Renal pelvis (tissue), 12 donors: ENCODE measurements at places on chromosomes 4 and X.
A peak's percentile ranks its signal among the peaks of the same experiment; 100 is the strongest.

- DNase-seq, result no peak
Measured at GRCh38 chr4:28278676-28279075, 1418.0 kb downstream of the STIM2 start.

DNA sequence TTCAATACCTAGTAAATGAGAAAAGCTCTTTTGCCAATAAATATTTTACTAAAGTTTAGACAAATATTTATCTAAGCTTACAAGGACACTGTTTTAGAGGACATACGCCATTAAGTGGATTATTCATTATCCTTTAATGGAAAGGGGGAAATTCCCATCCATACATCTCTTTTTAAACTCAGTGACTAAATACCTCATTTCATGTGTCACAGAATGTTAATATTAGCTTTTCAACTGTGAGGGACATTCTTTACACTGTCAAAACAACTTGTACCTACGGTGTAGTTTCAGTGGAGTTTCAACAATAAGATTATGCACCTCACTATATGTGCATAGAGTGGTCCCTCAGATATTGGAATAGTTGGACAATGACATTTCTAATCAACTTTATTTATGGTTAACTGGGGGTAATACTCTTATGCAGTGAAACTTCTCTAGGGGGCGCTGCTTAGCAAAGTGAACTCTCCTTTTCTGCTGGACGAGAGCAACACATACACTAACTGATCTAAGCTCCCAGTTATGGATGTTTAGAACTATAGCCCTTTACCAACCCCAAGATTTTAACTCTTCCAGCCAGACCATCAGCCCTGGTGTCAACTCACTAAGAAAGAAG lies 9.7 kb downstream of the HS6ST2 start:
- DNase-seq, result no peak

GRCh38 chr4:78818530-78819079 lies 42.5 kb downstream of the BMP2K start:
- DNase-seq, result no peak

DNA sequence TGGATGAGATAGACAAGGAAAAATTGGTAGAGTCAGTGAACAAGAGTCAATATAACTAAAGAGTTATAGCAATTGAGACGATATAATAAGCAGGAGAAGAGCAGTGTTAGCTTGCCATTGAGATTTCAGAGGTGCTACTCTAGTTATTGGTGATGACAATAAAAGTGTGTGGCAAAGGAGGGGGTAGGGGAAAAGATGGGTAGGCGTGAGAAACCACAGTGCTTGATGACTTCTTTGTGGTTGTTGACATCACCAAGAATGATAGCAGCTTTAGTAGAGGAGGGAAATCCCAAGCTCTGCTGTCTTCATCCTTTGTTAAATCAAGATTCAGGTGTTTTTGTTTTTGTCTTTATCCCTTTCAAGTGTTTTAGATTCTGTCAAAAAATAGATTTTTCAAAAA lies 179.9 kb upstream of the PPP3CA start:
- DNase-seq, result no peak

DNA sequence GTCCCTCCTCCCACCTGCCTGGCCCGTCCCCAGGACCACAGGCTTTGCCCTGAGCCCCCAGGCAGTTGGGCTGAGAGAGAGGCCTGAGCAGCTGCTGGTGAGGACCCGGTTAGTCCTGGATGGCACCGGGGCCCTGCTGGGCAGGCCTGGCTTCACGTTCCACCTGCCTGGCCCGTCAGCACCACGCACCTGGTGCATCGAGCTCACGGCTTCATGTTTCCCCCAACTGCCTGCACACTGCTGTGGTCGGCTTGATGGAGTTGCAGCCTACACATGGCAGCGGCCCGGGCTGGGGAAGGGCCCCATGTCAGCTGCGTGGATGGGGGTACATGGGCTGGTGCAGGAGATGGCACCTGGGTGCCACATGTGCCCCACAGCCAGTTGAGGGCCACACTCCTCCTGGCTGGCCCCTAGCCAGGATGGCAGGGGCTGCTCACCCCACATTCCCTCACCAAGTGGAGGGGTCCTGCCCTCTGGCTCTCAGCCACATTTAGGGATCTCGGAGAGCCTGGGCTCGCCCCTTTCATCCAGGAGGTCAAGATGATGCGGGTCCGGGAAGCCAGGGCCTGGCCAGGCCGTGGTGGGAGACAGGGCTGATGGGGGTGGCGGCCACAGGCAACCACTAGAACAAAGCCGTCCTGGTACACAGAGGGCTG lies 28.5 kb downstream of the NKX1-1 start:
- no peak for DNase-seq

GRCh38 chr4:4820261-4820660 lies 39.2 kb upstream of the MSX1 start:
- peak; percentile 64 for DNase-seq

- peak; percentile 1 for DNase-seq
Measured at GRCh38 chrX:84118769-84119168, 69.2 kb downstream of the RPS6KA6 start.

- no peak for DNase-seq
Measured at GRCh38 chr4:26468283-26468949, 21.9 kb downstream of the CCKAR start.

DNA sequence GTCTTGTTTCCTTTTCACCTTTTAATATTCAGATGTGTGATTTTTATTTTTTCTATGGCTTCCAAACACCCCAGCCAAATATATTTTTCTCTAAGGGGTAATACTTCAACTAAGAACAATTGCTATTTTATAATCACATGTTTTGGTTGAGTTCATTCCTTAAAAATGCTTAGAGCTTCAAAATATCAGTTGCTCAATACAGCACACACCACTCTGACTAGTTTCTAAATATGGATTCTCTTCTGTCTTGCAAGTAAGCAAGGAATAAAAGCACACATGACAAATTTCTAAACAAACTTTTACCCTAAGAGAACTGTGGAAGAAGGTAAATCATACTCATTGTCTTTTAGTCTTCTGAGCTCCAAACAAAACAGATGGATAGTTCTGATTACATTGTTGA lies 27.2 kb downstream of the ANTXR2 start:
- DNase-seq, result no peak

- no peak for DNase-seq
Measured at GRCh38 chr4:80726471-80726870, 304.0 kb upstream of the BMP3 start.

- no peak for DNase-seq
Measured at GRCh38 chrX:74465424-74465823, 44.1 kb downstream of the SLC16A2 start.

- DNase-seq, result no peak
Measured at GRCh38 chr4:151808542-151808941, 47.7 kb upstream of the GATB start.
